Stimulated activated CD4-positive, alpha-beta T cell treated with anti-CD3 and anti-CD28 coated beads, Interleukin-2, amount 100 ng/mL, for 24 hours (primary cell): ENCODE measurements at places on chromosomes 12 and 14.

GRCh38 chr14:76208340-76208739 lies 56.6 kb downstream of the GPATCH2L start:
- DNase-seq = no peak

GRCh38 chr14:21367582-21368144 lies 16.2 kb downstream of the SUPT16H start:
- no peak for DNase-seq

DNA sequence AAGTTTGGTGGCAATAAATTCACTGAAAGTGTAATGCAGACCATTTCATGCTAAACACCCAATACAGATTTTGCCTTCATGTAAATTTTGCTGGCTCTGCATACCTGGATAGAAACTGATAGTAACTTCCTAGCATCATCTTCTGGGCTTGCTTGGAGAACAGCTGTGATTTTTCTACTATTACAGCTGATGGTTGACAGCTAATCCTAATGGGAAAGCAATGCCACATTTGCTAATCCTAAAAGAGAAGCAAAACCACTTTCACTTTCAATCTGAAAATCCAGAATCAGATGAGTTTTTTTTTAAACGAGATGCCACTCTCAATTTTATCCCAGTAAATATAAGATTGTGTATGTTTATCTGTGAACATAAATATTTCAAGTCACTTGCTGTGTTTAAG lies 1035.9 kb downstream of the TRHDE start:
- no peak for DNase-seq

DNA sequence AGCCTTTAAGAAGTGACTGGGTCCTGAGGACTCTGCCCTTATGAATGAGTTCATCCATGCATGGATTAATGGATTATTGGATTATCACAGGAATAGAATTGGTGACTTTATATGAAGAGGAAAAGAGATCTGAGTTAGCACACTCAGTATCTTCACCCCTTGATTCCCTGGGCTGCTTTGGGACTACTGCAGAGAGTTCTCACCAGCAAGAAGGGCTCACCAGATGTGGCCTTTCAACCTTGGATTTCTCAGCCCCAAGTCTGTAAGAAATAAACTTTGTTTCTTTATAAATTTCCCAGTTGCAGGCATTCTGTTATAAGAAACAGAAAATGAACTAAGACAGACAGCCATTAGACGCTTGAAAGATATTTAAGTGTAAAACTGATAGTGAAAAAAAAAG lies 509.2 kb downstream of the FLRT2 start:
- DNase-seq = no peak

DNA sequence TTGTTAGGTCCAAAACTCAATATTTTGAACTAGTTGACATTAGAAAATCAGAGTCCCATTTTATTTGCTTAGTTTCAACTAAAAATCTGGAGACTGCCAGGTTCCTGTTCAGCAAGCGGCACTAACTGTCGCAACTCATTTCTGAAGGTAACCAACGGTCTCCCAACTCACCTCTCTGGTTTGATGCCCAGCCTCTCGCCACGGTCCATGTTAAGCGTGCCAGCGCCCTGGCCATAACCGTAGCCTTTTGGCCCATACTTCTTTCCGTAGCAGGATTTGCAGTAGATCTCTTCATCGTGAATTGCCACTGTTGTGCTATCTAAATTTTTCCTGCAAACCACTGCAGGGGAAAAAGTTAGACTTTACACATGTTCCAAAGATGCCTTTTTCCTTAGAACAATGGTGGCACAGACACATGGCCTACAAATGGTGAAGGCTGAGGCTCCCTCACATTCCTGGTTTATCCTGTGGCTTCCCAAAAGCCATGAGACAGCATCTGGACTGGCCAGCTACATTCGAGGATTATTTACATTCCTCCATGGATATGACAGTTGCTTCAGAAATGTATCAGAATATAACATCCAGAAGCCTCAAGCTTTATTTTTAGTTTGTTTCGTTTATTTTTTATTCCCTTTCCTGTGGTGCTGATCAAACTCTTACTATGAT lies 15.7 kb downstream of the CSRP2 start:
- DNase-seq = no peak

DNA sequence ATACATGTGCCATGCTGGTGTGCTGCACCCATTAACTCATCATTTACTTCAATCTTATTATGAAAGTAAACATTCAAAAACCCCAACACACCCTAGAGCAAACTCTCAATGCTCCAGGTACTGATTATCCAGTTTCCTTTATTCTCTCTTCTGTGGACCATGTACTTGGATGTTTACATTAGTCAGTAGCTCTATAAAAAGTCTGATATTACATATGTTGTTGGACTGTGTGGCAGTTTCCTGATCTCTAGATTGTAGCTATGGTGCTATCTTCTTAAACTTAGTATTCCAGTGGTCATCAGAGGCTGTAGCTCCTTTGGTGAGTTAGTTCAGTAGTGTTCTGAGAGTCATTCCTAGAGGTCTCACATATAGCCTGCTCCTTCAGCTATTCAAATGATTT lies 25.1 kb upstream of the ITGA5 start:
- DNase-seq = no peak

- no peak for DNase-seq
These were observed 14.0 kb downstream of the MIS18BP1 start for GRCh38 chr14:45238988-45239387.

GRCh38 chr12:42590330-42590934 lies 886 bp upstream of the PRICKLE1 start:
- peak; percentile 10 for DNase-seq
